ENCODE measurements at places on chromosomes 13 and 19.

DNA sequence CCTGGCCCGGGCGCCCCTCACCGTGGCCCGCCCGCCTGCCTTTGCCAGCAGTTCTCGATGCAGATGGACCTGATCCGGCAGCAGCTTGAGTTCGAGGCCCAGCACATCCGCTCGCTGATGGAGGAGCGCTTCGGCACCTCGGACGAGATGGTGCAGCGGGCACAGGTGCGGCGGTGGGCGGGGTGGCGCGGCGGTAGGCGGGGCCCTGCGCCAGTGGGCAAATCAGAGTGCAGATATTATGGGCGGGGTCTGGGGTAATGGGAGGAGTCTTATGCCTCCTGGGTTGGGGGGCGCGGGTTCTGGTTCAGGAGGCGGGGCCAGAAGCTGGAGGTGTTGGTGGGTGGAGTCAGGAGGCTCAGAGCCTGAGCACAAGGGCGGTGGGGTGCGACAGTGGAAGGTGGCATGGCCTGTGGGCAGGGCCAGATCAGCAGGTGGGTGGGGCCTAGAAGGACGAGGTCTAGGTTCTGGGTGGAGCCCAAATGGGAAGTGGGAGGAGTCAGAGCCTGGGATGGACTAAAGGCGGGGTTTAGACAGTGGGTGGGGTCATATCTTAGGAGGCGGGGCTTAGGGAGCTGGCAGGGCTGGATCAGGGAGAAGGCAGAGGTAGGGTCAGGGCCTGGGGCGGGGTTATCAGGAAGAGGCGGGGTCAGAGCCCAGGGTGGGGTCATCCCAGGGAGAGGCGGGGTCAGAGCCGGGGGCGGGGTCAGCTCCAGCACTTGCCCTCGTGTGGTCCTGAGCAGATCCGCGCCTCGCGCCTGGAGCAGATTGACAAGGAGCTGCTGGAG, 5.6 kb downstream of the APC2 start:
- no peak for DNase-seq

DNA sequence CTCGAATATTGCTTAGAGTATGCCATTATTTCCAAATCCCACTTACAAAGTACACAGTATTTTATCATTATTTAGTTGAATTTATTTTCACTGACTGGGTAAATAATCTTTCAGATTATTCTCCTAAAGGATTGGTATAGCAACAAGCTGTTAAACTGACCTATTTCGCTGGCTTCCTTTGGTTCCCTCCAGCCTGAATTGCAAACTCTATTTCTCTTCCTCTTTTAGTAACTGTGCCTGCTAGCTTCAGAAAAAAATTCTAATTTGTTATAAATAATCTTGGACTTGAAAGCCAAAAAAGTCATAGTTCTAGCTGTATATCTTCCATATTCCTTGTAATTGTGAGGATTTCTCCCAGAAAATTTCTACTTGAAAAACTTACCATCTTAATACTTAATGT, 15.0 kb upstream of the CCNA1 start:
- DNase-seq: no peak

DNA sequence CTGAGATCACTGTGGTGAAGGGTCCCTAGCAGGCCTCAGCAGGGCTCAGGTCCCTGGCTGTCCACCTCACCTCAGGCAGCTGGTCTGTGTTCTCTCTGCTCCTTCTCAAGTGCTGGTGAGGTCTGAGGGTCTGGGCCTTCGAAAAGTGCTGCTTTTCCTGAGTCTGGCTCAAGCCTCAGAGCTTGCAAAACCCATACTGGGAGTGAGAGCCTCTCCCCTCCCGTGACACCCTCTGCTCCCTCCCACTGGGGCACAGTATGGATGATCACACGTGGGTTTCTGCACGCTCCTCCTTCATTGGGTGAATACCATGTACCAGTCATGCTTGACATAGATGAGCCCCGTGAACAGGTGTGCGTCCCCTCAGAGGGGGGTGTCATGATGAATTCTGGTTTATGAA, 73.3 kb upstream of the WASF3 start:
- DNase-seq: no peak

DNA sequence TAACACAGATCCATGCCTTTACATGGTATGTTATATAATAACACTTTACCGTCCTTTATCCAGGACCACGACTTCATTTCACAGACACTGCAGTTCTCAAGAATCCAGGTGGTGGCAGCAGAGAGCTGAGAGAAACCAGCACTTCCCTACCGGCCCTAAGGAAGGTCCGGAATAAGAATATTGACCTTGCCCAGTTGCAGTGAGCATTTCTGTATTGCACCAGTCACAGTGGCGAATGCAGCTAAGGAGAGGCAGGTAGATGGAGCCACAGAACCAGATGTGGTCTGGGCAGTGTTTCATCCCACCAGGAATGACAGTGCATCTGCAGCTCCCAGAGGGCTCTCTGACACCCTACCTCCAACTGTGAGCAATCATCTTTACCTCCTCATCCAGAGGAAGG, 44.6 kb downstream of the ZNF787 start:
- DNase-seq: no peak

DNA sequence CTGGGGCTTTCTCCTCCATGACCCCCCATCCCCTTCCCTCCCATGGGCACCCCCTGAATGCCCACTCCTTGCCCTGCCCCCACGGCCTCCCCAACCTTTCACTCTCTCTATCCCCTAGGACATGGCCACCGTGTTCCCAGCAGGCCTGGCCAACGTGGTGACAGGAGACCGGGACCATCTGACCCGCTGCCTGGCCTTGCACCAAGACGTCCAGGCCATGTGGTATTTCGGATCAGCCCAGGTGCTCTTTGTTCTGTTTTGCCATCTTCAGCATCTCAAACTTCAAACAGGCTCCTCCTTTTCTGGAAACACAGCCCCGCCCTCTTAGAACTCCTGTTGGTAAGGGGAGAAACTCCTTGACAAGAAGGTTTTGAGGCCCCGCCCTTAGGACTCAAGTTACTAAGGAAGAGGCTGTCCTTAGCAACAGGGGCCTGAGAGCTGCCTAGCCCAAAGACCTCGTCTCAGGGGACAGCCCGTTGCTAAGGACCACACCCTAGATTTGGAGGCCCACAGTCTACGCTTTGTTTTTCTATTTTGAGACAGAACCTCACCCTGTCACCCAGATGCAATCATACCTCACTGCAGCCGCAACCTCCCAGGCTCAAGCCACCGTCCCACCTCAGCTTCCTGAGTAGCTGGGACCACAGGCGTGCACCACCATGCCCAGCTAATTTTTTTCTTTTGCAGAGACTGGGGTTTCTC, 5.1 kb upstream of the FLT3LG start:
- DNase-seq: no peak

DNA sequence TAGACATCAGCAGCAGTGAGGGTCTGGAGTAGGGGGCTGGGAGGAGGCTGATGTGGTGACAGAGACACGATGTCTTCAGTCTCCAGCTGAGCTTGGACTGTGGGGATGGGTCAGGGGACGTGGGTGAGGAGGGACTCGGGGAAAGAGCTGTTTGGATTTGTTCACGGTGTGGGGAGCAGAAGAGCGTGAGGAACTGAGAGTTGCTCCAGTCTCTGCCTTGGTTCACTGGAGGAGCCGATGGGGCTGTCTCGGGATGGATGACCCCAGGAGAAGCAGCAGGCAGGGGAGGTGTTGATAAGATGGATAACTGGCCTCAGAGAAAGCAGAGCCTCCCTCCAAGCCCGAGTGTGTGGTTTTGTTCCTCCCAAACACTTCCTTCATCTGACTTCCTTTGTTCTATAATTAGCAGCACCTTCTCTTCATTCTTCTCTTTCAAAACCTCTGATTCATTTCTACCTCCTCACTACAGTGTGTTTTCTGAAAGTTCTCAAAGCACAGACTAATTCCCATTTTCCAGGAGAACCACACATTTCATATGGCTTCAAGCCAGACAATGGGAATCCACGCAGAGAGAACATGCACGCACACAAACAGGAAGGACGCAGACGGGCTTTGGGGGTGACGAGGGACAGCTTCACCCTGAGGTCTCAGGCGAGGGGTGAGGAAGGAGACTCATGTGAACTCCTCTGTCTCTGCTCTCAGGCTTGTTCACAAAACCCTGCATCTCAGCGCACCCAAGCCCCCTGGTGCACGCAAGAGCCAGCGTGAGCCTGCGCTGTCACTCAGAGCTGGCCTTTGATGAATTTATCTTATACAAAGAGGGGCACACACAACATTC, 18.6 kb downstream of the LAIR2 start:
- DNase-seq: no peak

DNA sequence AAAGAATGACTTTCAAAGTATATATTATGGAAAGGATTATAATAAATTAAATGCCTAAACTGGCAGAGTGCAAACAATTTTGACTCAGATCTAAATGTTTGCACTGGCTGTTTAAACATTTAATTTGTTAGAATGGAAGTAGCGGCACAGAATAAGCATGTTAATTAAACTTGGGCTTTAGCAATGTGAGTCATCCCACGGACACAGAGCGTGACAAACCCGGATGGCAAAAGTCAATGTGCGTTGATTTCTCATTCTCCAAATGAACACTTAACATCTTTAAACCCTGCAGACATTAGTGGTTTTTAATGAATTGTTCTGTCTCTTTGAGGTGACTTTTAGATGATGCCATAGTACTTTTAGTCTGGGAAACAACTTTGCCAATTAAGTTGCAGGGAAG, 38.4 kb downstream of the PCDH8 start:
- no peak for DNase-seq

- no peak for DNase-seq
These were observed at the start of gene CERS1 for GRCh38 chr19:18895824-18896341. TSS of gene CERS1 (minus strand) at chr19:18896158. CDS start at chr19:18896072, 86 bp downstream.

- DNase-seq: no peak
These were observed 349.0 kb downstream of the EFNB2 start for GRCh38 chr13:106186366-106187030.

DNA sequence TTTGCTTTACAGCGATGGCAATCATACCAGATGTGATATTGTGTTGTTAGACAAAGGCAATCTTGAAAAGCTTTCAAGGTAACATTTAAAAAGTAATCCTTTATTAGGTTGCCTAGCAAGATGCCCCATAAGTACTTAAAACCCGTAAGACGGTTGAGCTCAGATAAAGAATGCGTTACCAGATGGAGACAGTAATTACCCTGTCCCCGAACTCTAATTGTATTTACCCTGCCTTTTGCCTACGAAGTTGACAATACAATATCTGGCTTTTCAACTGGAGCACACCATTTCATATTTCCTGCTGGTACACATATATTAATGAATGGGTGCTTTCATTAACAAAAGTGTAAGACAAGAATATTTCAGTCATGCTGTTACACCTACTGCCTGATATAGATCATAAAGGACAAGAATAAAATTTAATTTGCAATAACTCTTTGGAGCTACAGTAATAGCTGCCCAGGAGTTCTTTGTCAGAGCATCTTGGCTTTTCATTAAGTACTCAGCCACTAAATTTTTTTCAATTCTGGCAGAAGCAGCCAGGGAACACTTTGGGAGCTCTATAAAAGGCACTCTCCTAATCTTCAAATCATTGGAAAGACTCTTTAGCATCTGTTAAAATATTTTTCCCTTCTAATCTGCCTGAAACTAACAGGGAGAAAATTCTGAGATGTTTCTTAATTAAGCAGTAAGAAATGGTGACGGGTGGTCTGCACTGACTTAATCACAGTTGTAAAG, 63.8 kb downstream of the DCT start:
- no peak for DNase-seq

DNA sequence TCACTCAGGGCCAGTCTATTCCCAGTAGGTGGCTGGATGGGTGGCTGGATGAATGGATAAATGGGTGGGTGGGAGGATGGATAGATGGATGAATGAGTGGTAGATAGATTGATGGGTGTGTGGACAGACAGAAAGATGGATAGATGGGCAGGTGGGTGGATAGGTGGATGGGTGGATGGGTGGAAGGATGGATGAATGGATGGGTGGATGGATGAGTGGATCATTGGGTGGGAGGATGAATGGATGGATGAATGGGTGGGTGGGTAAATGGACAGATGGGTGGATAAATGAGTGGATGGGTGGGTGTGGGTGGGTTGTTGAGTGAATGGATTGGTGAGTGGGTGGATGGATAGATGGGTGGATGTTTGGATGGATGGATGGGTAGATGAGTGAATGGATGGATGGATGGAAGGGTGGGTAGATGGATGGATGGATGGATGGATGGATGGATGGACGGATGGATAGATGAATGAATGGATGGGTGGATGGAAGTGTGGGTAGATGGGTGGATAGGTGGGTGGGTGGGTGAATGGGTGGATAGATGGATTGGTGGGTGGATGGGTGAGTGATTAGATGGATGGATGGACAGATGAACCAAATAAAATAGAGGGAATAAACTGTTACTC, 27.1 kb upstream of the CCNE1 start:
- DNase-seq: no peak
